ENCODE measurements at places on chromosomes 16 and 17. TPM values are rescaled to one million over a fixed set of nuclear protein-coding genes. Genes with fewer than 3 reads are reported as not detected.

The ZNF785 gene
- polyA plus RNA-seq = 30.0 TPM

The SDR42E1 gene
- polyA plus RNA-seq = 19.6 TPM

The GLP2R gene
- polyA plus RNA-seq = not detected

The SLC16A13 gene
- 4.0 TPM for polyA plus RNA-seq

DNA sequence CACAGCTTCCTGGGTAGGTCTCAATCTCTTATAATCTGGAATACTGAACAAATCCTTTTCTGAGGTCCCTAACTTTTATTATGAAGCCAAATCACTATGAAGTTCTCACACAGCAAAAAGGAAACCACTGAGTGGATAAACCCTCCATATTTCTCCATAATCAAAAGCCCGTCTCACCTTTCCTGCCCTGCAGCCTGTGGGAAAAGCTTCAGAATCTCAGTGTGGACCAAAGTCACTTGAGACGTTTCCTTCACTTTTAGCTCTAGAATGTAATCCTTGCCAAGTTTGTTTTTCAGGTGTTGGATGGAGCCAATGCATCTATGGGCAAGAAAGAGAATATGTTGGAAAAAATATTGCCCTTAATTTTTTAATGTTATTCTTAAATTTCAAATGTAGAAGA lies 22.0 kb upstream of the ABCA9 start:
- no peak for DNase-seq

GRCh38 chr16:9139965-9140364 lies 48.5 kb downstream of the HAPSTR1 start:
- DNase-seq = no peak

- peak; percentile 33 for DNase-seq
Observed at GRCh38 chr16:68700831-68701230, 36.3 kb upstream of the CDH1 start.

GRCh38 chr16:47143677-47144558 lies at the start of gene NETO2:
Gene NETO2, minus strand, starts transcription at chr16:47143945. Its CDS starts 333 bp downstream, at chr16:47143612.
- peak; percentile 55 for DNase-seq

- no peak for DNase-seq
Observed at GRCh38 chr16:56294014-56294413, 102.7 kb downstream of the GNAO1 start.

The WNT9B gene
- polyA plus RNA-seq = 8.5 TPM

- DNase-seq = no peak
Observed at GRCh38 chr17:49260817-49261291, 30.3 kb upstream of the PHOSPHO1 start.

The COPZ2 gene
- polyA plus RNA-seq = 15.3 TPM

DNA sequence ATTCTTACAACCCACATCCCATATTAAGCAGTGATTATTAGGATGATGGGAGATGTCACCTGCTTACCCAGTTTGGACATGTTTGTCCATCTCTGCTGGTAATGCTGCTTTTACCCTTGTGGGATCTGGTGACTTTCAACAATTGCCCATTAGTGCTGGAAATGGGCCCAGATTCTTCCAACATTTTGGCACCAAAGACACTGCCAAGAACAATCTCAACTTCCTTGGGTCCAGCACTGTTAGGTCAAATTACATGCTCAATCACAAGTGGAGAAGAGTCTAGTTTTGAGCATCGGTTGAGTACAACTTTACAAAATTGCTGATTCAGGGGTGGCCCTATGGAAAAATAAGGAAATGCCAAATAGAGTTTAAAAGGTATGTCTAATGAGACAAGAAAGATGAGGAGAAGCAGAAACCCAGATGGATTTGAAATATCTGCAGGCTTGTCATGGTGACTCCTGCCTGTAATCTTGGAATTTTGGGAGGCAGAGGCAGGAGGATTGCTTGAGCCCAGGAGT lies 13.0 kb upstream of the ZFP3 start:
- no peak for DNase-seq

DNA sequence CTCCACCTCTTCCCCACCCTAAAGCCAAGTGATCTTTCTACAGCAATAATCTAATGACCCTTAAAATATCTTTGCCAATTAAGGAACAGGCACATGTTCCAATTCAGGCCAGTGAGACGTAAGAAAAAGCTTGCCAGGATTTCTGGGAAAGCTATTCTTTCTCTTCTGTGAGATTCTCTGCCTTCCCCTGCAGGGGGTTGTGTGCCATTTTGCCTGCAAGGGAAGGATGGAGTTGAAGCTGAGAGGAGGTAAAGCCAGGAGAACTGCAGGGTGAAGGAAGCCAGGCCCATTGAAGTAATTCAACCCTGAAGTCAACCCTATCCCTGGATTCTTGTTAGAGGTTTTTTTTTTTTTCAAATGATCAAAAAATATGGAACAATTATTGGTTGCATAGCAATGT lies 9.0 kb upstream of the LPO start:
- no peak for DNase-seq

- no peak for DNase-seq
Observed at GRCh38 chr16:57648125-57648524, 19.7 kb downstream of the ADGRG1 start.

The RPTOR gene
- 18.6 TPM for polyA plus RNA-seq

- no peak for DNase-seq
Observed at GRCh38 chr17:27597188-27597580, 33.8 kb upstream of the LGALS9 start.

DNA sequence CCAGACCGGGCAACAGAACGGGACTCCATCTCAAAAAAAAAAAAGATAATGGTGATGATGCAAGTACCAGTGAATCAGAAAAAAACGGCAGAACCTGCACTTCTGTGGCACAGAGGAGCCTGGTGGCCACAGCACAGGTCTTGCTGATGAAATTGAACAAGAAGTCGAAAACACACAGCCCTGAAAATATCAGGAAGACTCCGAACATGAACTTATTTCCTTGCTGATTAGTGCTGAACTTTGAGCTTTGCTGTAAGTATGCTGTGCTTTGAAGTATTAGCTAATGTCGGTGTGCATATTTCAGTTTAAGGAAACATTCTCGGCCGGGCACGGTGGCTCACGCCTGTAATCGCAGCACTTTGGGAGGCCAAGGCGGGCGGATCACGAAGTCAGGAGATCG lies 10.9 kb upstream of the MYO15B start:
- no peak for DNase-seq

The TNP2 gene
- not detected for polyA plus RNA-seq

GRCh38 chr17:36117505-36118382 lies 14.1 kb downstream of the CCL4 start:
- DNase-seq = no peak

DNA sequence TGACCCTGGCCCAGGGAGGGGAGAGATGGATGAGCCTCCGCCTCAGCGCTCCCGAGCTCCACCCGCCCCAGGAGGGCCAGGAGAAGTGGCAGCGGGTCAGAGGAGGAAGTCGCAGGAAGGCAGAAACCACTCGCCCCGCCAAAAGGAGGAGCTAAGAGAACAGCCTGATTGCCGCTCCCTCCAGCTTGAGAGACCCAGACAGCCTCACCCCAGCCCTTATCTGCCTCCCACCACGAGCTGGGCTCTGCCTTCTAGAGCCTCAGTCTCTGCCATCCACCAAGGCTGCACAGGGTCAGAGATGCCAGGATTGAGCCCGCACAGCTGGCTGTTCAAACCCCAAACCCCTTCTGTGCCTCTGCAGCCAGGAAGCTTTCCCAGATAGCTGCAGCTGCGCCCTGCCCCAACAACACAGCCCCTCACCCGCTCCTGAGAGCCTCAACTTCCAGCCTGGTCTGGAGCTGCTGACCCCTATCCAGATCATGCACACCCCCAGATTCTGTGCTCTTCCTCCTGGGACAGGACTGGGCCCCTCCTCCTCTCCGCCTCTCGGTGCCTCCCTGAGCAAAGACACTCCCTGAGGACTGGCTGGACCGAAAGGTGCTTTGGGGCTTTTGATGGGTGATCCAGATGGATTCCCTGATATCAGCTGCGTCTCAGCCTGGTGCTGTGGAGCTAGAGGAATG lies 1.0 kb upstream of the ATP2A3 start:
- DNase-seq = no peak

The NPW gene
- polyA plus RNA-seq = 3.8 TPM

GRCh38 chr17:72342061-72342460 lies 221.2 kb downstream of the SOX9 start:
- no peak for DNase-seq

- no peak for DNase-seq
Observed at GRCh38 chr17:69064001-69064400, 3.3 kb upstream of the ABCA9 start.

DNA sequence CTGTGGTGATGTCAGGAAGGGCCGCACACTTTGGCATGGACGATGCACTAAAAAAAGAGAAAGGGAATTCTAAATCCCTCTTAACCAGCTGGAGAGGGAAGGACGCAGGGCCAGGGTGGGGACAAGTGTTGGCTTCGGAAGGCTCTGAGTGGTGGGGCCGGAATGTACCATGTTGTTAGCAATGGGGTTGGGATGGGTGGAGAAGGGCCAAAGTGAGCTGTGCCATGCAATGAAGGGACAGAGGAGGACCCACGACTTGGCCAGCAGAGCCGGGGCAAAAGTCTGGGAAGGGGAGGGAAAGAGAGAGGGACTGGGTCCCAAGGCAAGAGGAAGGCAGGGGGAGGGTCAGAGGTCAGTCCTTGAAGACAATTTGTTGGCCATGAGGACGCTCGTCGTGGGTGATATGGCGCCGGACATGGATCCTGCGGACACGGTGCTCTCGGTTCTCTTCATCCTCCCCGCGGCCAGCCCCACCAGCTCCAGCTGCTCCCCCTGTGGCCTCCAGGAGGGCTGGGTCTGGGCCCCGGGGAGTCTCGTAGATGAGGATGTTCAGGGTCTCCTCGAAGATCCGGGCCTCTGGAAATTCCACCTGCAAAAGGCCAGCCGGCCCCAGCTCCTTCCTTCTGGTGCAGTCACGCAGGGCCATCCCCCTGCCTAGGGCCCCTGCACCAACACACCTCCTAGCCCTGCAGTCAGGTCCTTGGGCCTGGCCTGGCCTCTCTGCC lies 6.4 kb downstream of the ASPHD1 start:
- no peak for DNase-seq

GRCh38 chr17:2921443-2921842 lies 125.2 kb downstream of the RAP1GAP2 start:
- DNase-seq = no peak

DNA sequence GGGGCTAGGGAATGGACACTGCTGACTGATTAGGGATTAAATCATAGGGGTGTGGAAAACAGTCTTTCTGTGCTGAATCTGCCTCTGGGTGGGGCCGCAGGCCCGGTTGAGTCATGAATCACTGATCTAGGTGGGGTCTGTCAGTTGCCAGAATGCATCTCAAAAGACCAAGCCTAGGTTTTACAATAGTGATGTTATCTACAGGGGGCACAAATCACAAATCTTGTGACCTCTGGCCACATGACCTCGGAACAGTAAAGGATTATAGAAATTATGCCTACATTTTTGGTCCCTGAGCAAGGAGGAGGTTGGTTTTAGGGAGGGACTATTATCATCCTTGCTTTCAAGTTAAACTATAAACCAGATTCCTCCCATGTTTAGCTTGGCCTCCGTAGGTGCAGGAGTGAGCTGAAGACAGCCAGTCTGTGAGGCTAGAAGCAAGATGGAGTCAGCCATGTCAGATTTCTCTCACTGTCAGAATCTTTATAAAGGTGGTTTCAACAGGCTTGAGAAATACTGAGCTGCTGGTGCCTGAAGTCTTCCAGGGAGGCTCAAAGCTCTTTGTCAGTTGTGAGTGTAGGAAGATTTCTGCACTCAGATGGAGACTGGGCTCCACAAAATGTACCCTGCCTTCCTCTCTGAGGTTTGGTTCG lies 12.9 kb downstream of the GNGT2 start:
- DNase-seq = no peak

DNA sequence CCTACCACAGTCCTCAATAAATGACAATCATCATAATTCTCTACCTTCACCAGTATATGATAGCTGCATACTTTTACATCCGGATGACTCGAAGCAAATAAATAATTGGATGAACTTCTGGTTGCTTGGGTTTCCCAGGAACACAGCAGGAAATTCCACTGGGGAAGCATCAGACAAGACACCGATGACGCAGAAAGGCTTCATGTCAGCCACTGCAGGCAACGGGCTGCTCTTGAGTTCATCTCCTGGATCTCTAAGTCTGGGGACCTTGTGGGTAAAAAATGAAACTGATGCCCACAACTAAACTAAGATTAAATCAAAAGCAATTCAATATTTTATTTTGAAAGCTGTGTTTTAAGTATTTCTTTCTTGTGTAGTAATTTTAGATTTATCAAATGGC lies 472.1 kb upstream of the C16orf82 start:
- DNase-seq = no peak

Measured in left kidney (tissue), 8 donors.